Upper lobe of right lung (tissue), 1 donor: ENCODE measurements at places on chromosomes 2 and 18. TPM values are rescaled to one million over a fixed set of nuclear protein-coding genes. Genes with fewer than 3 reads are reported as not detected.

GRCh38 chr2:222701721-222702131 lies 30.3 kb downstream of the MOGAT1 start:
- H3K27me3 ChIP-seq, result no peaks in the 10 kb centered on the region
- H3K4me3 ChIP-seq, result no peak overlapping the region
- no peak overlapping the region for H3K27ac ChIP-seq
- no peaks in the 10 kb centered on the region for H3K4me1 ChIP-seq
- no peaks in the 10 kb centered on the region for H3K36me3 ChIP-seq

GRCh38 chr2:131031431-131031841 lies 61.8 kb downstream of the FAM168B start:
- no peaks in the 10 kb centered on the region for H3K36me3 ChIP-seq
- H3K27me3 ChIP-seq, result peaks cover 22% of the 10 kb centered on the region
- peak overlapping the region; percentile 58 for H3K27ac ChIP-seq
- H3K4me1 ChIP-seq, result no peaks in the 10 kb centered on the region

DNA sequence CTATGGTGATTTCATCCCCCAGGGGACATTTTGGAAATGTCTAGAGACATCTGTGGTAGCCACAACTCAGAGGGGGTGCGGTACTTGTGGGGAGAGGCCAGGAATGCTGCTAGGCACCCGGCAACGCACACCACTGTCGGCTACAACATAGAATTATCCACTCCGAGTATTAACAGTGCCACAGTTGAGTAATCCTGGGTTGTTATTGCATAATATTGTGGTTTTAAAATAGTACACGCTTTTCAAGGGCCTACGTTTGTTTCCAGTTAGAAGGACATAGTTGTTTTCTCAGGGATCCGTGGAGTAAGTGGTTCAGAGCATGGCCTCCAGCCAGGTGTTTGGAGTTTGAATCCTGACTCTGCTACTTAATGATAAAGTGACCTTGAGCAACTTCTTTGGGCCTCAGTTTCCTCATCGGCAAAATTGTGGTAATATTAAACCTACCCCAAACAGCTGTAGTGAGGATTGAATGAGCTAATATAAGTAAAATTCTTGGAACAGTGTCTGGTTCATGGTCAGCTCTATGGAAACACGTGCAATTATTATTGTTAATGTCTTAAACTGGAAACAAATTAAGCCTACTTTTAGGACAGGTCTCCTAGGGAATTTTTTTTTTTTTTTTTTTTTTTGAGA lies 24.5 kb downstream of the CYP27A1 start:
- H3K4me3 ChIP-seq, result no peak overlapping the region
- H3K27me3 ChIP-seq, result no peaks in the 10 kb centered on the region
- H3K27ac ChIP-seq, result peak overlapping the region; percentile 70
- H3K36me3 ChIP-seq, result no peaks in the 10 kb centered on the region

DNA sequence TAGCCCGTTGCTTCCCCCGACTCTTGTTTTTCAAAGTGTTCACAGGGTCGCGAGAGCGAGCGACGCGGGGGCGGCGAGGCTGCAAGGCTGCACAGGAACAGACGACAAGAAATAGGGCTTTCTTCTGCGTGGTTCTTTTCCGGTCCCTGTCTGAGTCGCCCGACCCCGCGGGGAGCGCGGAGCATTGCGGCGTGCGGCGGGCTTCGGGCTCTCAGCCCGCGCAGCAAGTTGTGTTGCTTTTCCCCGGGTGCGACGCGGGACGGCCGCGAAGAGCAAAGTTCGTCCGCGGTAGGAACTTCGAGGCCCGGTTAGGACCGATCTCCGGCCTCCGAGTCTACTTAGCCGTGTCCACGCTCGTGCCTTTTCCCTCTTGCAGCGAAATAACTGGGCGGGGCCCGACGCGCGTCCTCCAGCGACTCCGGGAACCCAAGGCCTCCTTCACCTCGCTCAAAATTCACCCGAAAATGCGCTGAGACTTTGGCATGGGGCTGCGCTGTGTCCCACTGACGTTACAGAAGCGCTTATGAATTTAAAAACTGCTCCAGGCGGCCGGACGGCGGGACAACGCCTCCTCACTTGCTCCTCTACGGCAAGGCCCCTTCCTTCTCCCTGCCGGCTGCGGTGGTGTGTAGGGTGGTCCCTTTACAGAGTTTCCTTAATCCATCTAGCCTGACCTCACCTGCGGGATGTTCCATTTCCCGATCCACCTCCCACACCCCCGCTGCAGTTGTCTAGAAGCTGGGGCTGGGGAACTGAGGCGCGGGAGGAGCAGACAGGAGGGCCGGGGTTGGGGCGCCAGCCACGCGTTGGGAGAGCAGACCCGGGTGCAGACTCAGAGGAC lies 1.5 kb upstream of the BCL2L11 start:
- H3K4me1 ChIP-seq, result peaks cover 32% of the 10 kb centered on the region
- H3K4me3 ChIP-seq, result peak overlapping the region; percentile 91
- peaks cover 4% of the 10 kb centered on the region for H3K27me3 ChIP-seq

DNA sequence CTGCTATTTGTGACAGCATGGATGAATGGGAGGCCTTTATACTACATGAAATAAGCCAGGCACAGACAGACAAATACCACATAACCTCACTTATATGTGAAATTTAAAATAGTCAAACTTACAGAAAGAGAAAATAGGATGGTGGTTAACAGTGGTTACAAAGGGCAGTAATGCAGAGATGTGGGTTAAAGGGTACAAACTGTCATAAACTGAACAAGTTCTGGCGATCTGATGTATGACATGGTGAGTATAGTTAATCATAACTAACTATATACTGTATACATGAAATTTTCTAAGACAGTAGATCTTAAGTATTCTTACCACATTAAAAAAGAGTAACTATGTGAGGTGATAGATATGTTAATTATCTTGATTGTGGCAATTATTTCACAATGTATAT lies 558.1 kb upstream of the ZNF804A start:
- no peaks in the 10 kb centered on the region for H3K4me1 ChIP-seq
- no peaks in the 10 kb centered on the region for H3K36me3 ChIP-seq
- no peak overlapping the region for H3K4me3 ChIP-seq

GRCh38 chr2:240645801-240646175 lies 20.5 kb downstream of the GPR35 start:
- no peaks in the 10 kb centered on the region for H3K36me3 ChIP-seq
- peak; percentile 47 for DNase-seq
- no peak overlapping the region for H3K27ac ChIP-seq

- no peaks in the 10 kb centered on the region for H3K27me3 ChIP-seq
- no peak for DNase-seq
- H3K4me3 ChIP-seq, result no peak overlapping the region
- no peaks in the 10 kb centered on the region for H3K36me3 ChIP-seq
Measured at GRCh38 chr2:13539296-13539695, 822.6 kb downstream of the TRIB2 start.

GRCh38 chr18:42339372-42339771 lies 384.3 kb downstream of the PIK3C3 start:
- no peaks in the 10 kb centered on the region for H3K4me1 ChIP-seq
- DNase-seq, result no peak
- H3K36me3 ChIP-seq, result no peaks in the 10 kb centered on the region
- H3K27me3 ChIP-seq, result no peaks in the 10 kb centered on the region
- no peak overlapping the region for H3K27ac ChIP-seq

- no peak overlapping the region for H3K4me3 ChIP-seq
- H3K27me3 ChIP-seq, result peaks cover 40% of the 10 kb centered on the region
- no peaks in the 10 kb centered on the region for H3K4me1 ChIP-seq
- no peaks in the 10 kb centered on the region for H3K36me3 ChIP-seq
- DNase-seq, result peak; percentile 36
Measured at GRCh38 chr18:37252342-37252741, 313.3 kb downstream of the CELF4 start.

- H3K27me3 ChIP-seq, result no peaks in the 10 kb centered on the region
- no peak overlapping the region for H3K4me3 ChIP-seq
- DNase-seq, result no peak
- no peak overlapping the region for H3K27ac ChIP-seq
Measured at GRCh38 chr18:70693246-70693645, 404.4 kb downstream of the SOCS6 start.

GRCh38 chr2:30354621-30355020 lies 92.4 kb upstream of the LCLAT1 start:
- H3K27me3 ChIP-seq, result no peaks in the 10 kb centered on the region
- H3K27ac ChIP-seq, result no peak overlapping the region
- H3K4me3 ChIP-seq, result no peak overlapping the region
- DNase-seq, result no peak
- H3K4me1 ChIP-seq, result peaks cover 13% of the 10 kb centered on the region

GRCh38 chr2:139529080-139529479 lies 748.9 kb upstream of the NXPH2 start:
- H3K27ac ChIP-seq, result no peak overlapping the region
- no peaks in the 10 kb centered on the region for H3K27me3 ChIP-seq
- no peaks in the 10 kb centered on the region for H3K36me3 ChIP-seq
- no peaks in the 10 kb centered on the region for H3K4me1 ChIP-seq
- DNase-seq, result no peak
- H3K4me3 ChIP-seq, result no peak overlapping the region

DNA sequence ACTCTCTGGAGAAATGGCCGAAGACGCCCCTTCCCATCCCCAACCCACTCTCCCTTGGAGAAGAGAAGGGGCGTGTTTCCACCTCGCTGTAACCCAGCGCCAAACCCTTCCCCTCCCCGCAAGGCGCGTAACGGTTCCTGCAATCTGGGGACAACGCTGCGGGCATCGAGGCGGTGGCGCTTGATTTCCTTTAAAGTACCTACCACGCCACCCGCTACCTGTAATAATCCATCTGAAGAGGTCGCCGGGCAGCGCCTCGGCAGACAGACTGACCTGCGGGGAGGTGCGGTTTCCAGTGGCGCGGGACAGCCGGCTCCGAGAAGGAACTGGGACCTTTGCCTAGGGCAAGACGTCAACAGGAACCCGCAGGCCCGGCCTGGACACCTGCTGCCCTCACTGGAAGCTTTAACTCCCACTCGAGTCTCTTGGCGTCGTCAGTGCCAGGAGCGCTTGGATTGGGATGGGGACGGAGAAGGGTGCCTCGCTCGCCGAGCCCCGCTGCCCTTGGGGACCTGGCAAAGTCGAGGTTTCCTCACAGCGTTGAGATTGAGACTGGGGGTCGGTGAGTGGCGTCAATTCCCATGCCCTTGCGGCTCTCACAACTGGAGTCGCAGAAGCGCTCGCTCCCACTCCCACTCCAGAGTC lies at the start of gene CYP1B1:
Gene CYP1B1 (minus strand): TSS at position 645 of the 645 bp plus-strand sequence. CDS start 763 bp downstream, outside the sequence.
- H3K36me3 ChIP-seq, result no peaks in the 10 kb centered on the region
- H3K27ac ChIP-seq, result peak within 1 kb of the TSS; percentile 93
- peaks cover 17% of the 10 kb centered on the region for H3K4me1 ChIP-seq
- peak; percentile 79 for DNase-seq

The WDR54 gene
- total RNA-seq, result 8.4 TPM

The CHN1 gene
- 30.6 TPM for total RNA-seq

The FEV gene
- not detected for total RNA-seq

The SERPINB3 gene
- not detected for total RNA-seq

The CCDC150 gene
- total RNA-seq, result 0.87 TPM

The SLC16A14 gene
- 4.7 TPM for total RNA-seq

The UGT1A1 gene
- total RNA-seq, result not detected
